Esophagus mucosa (tissue), 1 donor: ENCODE measurements at places on chromosomes 7 and 10.

DNA sequence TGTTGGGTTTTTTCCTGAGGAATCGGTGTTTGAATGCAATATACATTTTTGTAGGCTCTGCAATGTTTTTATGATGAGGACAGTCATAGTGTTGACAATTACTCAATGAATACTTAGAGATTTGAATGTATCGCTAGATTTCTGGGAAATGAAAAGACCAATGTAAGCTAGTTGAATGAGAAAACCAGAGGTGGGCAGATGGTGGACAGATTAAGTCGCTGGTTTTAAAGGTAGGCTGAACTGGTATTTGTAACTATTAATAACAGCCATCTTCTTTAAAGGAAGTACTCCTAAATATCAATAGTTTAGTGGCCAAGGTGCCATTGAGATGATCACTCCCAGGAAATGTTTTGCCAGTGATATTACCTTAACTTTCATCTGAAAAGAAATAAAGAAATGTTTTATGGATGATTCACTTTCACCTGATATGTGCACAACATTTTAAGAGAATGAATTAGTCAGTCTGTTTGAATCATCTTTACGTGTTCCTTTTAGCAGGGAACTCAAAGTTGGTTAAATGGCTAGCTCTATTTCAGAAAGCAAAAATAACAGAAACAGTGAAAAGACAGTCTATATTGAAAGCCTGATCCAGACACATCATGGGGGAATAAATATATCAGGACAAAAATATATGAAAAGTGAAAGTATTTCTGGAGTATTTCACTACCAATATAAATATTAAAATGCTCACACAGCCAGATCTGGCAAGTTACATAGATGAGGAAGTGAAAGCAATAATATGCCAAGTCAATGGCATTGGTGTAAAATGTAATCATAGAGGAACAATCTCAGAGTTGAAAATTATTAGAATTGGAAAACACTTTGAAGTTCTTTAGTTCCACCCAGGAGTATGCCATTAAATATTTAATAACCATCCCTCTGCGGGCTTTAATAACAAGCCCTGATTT, 20.7 kb downstream of the MET start:
- peak; percentile 63 for ATAC-seq

DNA sequence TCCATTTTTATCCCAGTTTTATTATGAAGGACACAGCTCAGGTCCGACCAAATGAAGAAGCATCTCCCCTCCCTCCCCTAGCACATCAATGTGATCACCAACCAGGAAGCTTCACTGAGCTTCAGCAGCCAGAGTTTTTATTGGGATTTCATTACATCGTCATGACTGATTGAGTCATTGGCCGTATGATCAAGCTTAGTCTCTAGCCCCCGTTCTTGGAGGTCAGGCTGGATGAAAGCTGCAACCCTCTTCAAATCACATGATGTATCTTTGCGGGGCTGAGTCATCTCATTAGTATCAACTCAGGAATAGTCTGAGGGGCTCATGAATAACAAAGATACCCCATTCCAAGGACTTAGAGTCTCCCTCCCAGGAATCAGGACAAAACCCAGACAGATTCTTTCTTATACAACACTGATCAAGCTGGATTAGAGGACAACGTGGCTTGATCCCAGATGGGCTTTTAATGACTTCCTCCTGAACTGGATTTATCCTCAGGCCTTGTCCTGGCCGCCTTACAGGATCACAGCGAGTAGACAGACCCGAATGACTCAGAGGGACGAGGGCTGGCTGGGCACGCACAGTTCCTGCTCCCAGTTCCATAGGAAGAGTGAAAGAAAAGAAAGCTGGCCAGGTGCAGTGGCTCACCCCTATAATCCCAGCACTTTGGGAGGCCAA, 14.5 kb downstream of the LIMK1 start:
- peak; percentile 71 for ATAC-seq

DNA sequence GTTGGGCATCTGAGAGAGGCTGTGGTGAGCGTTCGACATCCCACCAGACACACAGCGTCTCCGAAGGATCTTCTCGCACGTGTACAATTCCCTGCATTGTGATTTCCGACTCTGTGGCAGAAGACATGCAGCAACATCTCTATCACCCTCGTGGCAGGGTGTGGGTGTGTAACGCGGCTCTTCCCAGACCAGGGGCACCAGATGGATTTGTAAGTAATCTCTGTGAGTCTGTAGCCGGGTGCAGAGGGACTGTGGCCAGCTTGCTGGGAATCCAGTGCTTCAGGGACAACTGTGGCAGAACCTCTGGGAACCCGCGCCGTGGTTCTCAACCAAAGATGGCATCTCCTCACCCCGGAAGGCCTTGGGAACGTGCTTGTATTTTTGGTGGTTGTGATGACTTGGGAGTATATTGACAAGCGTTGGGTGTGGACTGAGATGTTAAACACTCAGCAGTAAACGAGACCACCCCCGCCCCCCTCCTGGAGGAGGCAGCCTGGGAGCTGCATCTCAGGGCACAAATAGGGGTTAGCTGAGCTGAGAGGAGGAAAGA, 21.2 kb downstream of the FOXL3 start:
- ATAC-seq = no peak

DNA sequence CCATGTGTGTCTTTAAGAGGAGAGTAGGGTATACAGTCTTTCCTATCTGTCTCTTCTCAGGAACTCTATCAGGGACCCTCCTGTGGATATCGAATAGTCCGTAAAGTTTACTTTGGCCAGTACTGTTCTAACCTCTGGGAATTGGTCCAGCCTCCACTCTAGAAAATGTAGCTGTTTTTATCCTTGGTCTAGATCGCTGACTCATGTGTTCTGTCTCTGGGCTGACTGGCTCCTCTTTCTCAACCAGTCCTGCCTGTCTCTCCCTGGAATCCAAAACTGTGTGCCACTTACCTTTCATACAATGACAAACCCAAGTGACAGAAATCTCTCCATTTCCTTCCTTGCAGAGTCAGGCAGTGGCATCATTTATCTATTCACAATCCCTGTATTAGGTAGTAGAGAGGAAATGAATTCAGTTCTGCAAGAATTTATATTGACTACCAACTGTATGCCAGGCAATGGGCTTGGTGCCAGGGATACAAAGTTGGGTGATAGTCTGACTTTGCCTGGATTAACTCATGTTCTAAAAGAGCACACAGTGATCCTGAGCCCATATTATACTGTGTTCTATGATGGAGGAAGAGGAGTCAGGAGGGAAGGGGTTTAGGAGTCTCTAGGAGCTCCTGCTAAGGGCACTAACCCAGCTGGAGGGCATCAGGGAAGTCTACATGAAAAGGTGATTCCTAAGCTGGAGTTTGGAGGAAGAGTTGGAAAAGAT, 232.7 kb downstream of the LRMDA start:
- ATAC-seq = peak; percentile 78

GRCh38 chr7:85191383-85191782, 4.5 kb upstream of the SEMA3D start:
- peak; percentile 73 for ATAC-seq

- no peak for ATAC-seq
These were observed 12.8 kb downstream of the ZNF467 start for GRCh38 chr7:149760538-149760937.

DNA sequence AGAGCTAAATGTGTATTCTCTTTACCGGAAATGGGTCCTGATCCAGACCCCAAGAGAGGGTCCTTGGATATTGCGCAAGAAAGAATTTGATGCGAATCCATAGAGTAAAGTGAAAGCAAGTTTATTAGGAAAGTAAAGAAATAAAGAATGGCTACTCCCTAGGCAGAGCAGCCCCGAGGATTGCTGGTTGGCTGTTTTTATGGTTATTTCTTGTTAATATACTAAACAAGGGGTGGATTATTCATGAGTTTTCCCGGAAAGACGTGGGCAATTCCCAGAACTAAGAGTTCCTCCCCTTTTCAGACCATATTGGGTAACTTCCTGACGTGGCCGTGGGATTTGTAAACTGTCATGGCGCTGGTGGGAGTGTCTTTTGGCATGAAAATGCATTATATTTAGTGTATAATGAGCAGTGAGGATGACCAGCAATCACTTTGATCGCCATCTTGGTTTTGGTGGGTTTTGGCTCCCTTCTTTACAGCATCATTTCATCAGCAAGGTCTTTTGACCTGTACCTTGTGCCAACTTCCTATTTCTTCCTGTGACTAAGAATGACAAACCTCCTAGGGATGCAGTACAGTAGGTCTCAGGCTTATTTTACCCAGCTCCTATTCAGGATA, 60.4 kb downstream of the ARL4A start:
- ATAC-seq = peak; percentile 64

- ATAC-seq = no peak
These were observed 17.8 kb upstream of the AKAP9 start for GRCh38 chr7:91922857-91923256.

GRCh38 chr7:93185303-93186027, 37.3 kb upstream of the SAMD9L start:
- ATAC-seq = no peak

DNA sequence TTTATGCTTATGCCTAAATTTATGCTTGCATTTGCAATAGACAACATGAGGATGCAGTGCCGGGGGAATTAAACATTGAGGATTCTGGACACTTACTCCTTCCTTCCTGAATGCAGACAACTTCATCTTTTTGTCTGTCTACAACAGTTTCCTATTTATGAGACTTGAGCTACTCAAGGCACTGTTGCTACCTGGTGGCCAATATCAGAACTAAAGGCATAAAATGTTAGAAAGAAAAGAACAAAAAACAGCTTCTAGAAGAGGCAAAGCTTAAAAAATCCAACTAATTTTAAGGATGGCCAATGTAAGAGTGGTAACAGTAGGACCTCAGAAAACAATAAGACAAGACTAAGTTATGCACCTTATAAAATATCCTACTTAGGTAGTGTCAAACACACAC, 144.5 kb upstream of the PTN start:
- ATAC-seq = no peak

DNA sequence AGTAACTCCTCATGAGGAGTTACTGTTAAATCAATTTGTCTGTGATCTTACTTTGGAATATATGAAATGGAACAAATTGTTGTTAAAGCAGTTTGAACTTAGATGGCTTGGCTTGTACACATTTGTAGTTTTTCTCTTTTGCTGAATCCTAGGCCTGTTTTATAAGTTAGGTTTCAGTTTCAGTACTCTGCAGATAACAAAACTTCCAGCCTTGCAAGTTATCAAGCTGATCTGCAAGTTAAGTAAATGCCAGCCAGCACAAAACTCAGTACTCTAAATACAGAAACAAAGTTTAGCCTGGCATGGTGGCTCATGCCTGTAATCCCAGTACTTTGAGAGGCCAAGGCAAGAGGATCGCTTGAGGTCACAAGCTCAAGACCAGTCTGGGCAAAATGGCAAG, 25.0 kb upstream of the PAXIP1 start:
- ATAC-seq = no peak

DNA sequence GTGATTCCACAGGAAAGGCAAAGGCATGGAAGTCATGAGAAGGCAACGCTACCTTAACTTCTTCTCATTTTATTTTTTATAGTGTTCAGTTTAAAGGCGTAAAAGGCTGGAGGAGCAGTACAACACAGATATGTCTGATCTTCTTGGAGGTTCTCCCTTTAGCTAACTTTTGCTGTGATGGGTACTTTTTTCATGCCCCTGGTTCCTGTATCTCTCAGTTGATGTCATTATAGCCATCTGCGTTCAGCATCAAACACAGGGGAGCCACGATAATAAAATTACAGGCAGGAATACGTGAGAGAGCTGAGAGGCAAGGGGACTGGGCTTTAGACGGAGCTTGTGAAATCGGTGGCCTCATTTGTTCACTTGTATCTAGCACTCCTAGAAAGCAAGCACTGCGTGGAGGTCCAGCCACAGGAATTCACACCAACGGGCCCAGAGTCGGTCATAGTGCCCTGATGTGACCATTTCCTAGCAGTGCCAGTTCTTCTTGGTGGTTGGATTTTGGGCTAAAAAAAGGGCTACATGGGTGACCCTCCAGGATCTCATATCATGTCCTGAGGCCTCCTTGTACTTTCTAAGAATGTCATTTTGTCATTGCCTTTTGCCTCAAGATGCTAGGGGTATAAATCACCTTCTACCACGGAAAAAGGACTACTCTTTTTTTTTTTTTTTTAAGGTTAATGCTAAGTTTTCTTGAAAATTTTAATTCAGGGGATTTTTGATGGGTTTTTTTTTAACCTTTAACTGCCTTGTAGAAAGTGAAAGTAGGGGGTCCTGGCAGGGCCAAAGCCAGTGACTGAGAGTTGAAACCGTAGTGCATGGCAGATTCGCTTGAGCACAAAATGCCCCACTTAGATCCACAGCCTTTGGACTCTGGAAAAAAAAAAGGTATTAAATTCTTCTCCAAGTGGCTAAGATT, 191.5 kb downstream of the CELF2 start:
- no peak for ATAC-seq
